ENCODE measurements at places on chromosomes 1 and 21. TPM values are rescaled to one million over a fixed set of nuclear protein-coding genes. Genes with fewer than 3 reads are reported as not detected.

The PLA2G2C gene
- not detected for total RNA-seq

The GPR25 gene
- not detected for total RNA-seq

The OPRD1 gene
- total RNA-seq, result not detected

The ADAMTS5 gene
- total RNA-seq, result not detected

The PKLR gene
- total RNA-seq, result not detected

The SNX27 gene
- total RNA-seq, result 25.2 TPM

The LAX1 gene
- 0.11 TPM for total RNA-seq

The CFAP74 gene
- total RNA-seq, result not detected

The ELF3 gene
- total RNA-seq, result 0.07 TPM

The TRNP1 gene
- total RNA-seq, result 10.9 TPM

The TOMM40L gene
- total RNA-seq, result 20.4 TPM

The RYR2 gene
- total RNA-seq, result not detected

The SAMD13 gene
- total RNA-seq, result 2.6 TPM

The CDA gene
- total RNA-seq, result 0.67 TPM

The APOBEC4 gene
- total RNA-seq, result not detected

The VWA1 gene
- total RNA-seq, result 1.6 TPM
